ENCODE measurements at places on chromosomes 13 and 19.

DNA sequence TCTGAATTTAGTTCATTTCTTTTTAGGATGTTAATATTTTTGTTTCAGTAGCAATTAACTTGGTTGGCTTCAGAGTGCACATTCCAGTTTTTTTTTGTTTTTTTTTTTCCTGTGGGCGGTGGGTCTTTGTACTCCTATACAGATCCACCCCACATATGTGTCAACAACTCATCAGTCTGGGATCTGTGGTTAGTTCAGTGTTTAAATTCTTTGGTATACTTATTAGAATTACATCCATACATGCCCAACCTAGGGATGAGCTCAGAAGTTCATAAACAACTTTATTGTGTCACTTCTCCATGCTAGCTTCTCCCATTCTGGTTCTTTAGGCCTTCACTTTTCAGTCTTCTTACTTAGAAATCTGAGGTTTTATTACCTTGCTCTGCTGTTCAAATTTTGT lies 50.9 kb downstream of the PCCA start:
- DNase-seq, result no peak

- no peak for DNase-seq
Observed at GRCh38 chr13:111367340-111367739, 46.9 kb downstream of the TEX29 start.

- DNase-seq, result no peak
Observed at GRCh38 chr13:25490236-25490635, 118.5 kb downstream of the ATP8A2 start.

DNA sequence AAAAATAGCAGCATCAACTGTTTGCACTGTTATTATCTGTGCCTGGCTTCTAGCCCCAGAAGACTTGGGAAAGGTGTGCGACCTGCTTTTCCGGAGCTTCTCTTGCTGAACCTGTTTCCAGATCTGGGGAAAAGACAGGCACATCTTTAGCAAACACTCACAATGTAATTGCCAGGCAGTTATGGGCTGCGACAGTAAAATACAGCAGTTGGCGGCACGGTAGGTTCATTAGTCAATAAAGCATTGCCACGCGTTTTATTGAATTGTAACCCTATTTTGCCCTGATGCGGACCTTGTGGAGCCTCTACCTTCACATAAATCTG lies 223.7 kb upstream of the TSHZ3 start:
- no peak for DNase-seq

GRCh38 chr19:55348317-55349034 lies 6.0 kb downstream of the COX6B2 start:
- DNase-seq, result no peak

DNA sequence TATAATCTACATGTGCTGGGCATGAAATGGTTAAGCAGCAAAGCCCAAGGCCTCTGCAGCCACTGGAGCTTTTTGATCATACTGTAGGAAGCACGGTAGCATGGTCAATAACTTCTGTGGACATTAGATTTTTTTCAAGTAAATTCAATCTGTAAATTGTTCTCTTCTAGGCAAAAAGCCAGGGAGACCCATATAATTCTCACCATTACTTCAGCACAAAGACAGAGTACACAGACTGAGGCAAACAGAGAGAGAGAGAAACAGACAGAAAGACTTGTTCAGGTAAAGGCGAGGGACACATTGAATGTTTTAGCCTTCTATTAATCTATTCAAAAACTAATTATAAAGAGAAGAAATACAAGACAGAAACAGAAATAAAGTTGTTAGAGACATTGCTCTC lies 349.4 kb downstream of the RFC3 start:
- no peak for DNase-seq

DNA sequence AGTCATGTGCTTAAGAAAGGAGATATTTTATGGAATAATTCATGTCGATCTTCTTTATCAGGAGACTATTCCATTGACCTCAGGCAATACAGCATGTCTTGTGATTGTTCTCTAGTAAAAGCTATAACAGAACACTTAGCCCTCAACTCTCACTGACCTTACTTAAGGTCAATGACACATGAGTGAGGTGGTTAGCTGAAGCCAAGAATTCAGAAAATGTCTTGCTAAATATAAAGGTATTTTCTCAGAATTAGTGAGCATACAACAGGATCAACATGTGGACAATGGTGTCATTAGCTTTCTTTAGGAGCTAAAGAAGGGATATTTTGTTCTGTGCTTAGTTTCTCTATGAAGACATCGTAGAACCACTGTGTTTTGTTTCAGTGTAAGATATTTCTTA lies 1730.4 kb upstream of the SLC10A2 start:
- DNase-seq, result peak; percentile 58

- peak; percentile 62 for DNase-seq
Observed at GRCh38 chr13:32639502-32640105, 53.4 kb downstream of the PDS5B start.

DNA sequence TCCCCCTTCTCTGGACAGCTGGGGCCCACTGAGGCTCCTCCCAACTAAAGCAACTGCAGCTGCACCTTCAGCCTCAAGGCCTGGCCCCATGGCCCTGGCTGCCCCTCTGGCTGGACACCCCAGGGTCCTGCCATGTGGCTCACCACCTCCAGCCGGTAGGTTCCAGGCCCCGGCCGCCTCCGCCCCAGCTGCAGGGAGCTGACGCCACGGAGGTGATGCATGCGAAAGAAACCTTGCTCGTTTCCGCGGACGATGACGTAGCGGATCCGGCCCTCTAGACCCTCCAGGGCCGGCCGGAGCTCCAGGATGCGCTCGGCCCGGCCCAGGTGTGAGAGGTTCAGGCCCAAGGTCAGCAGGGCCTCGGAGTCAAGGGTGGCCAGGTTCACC lies 13.3 kb downstream of the CCL25 start:
- no peak for DNase-seq

DNA sequence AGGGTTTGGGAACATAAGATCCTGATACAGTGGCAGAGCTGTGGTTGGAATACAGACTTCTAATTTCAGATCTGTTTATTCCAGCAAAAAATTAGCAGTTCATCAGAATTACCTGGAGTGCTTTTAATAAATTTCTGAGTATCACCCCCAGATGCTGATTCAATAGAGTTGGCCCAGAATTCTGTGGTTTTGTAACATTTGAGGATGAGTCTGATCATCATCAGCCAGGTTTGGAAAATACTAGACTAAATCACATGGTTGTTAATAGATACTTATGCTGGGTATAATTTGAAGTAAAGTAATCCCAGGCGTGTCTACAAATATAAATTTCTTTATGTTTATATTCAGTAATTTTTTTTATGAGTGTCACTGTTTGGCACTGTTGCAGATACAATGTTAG lies 4.8 kb downstream of the USPL1 start:
- no peak for DNase-seq

DNA sequence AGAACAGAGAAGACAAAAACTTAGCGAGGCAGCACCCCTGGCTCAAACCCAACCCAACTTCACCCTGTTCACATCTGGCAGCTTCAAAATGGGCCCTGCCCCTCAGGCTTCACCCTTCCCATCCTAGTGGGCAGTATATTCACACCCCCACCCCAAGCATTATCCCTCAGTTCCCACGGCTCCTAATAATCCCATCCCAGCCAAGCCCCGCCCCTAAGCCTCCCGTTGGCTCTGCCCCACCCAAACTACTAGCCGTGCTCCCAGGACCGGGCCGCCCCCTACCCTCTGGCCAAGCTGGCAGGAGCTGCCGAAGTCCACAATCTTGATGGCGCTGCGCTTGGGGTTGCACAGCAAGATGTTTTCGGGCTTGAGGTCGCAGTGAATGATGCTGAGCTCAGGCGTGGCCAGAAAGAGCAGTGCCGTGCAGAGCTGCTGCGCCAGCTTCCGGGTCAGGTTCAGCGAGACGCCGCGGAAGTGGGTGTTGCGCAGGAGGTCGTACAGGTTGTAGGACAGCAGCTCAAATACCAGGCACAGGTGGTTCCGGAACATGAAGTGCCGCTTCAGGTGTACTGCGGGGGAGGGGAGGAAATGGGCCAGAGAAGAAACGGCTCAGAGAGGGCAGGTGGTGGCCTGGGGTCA lies 5.8 kb downstream of the DYRK1B start:
- no peak for DNase-seq

- no peak for DNase-seq
Observed at GRCh38 chr13:97798171-97798821, 155.2 kb upstream of the IPO5 start.

- DNase-seq, result no peak
Observed at GRCh38 chr13:86731987-86732386, 932.8 kb upstream of the SLITRK6 start.

DNA sequence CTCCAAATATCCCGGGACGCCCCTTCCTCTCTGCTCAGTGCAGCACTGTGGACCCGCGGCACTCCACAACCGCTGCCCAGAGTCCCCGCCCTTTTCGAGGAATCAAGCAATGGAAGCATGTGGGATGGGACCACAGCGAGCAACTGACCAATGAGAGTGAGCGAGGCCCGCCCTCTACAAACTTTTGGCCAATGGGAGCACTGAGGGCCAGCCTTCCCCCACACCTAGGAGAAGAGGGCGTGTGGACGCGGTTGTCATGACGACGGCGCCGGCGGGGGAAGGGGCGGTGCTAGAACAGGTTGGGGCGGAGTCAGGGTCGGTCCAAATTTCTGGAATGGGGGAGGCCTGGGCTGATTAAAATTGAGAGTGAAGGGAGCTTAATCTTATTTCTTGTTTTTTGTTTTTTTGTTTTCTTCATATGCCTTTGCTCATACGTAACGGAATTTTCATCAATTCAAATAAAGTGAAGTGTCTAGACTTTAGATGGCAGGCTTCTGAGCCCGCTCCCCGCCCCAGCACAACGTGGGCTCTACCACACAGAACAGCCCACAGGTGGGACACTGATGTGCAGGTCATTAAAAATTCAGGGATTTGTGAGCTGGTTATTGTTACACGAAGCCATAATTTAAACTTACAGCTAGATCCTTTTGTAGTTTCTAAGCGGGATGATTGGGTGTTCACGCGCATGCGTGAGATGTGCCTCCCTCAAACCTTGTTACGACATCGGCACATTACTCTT lies at the start of gene DNAAF3:
DNAAF3 (minus strand) TSS at position 84 of the 739 bp plus-strand sequence. CDS start 200 bp downstream, outside the sequence.
- DNase-seq, result peak; percentile 97

GRCh38 chr13:52155177-52155576 lies 4.2 kb downstream of the NEK3 start:
- DNase-seq, result no peak

DNA sequence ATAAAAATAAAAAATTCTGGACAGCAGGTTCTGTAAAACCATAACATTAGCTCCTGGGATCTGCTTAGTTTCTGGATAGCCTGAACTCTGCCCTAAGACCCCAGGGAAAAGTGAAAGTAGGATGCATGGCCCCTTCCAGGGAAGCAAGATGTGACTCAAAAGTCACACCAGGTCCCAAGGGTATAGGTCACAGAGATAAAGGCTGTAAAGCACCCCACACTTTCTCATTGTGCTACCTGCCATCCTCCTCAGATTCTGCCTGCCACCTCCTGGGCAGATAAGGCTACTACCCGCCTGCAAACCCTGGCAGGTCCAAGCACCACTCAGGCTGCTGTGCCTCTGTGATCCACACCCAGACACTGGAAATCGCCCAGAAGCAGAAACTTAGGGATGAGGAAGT lies 20.6 kb downstream of the FFAR2 start:
- peak; percentile 9 for DNase-seq

DNA sequence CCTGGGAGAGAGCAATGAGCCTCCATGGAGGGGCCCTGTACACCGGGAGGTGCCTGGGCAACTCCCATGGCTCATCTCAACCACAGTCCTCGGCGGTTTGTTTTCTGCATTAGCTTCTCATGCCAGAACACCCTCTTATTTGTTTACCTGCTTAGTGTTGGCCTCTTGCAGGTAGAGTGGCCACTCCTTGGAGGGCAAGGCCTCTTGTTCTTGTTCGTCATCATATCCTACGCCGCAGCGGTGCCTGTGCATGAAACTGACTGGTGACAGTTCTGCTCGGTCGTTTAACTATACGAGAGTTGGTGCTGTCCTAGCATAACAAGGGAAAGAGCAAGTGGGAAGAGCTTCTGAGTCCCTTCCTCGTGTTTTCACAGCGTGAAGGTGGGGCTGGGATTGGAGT lies 40.5 kb upstream of the RNF113B start:
- DNase-seq, result no peak

GRCh38 chr13:104491916-104492315 lies 1425.7 kb upstream of the SLC10A2 start:
- DNase-seq, result no peak

DNA sequence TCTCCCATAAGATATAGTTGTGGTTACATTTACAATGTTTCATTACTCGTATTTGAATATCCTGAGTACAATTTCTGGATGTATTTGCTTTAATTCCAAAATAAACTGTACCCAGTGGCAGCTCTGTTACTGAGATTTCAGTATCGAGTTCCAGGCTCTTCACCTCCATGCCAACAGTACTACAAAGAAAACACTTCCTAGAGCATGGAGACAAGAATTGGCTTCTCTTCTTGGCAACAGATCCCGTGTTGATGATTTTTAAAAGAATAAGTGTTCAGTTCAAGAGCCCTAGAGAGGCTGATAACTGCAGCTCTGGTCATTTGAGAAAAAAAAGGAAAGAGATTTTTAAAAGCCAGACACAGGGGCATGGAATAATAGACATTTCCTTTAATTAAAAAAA lies 302.8 kb downstream of the EFNB2 start:
- no peak for DNase-seq

GRCh38 chr19:2126879-2127518 lies 24.4 kb downstream of the AP3D1 start:
- DNase-seq, result no peak

GRCh38 chr13:78610381-78610883 lies 7.1 kb upstream of the POU4F1 start:
- no peak for DNase-seq

DNA sequence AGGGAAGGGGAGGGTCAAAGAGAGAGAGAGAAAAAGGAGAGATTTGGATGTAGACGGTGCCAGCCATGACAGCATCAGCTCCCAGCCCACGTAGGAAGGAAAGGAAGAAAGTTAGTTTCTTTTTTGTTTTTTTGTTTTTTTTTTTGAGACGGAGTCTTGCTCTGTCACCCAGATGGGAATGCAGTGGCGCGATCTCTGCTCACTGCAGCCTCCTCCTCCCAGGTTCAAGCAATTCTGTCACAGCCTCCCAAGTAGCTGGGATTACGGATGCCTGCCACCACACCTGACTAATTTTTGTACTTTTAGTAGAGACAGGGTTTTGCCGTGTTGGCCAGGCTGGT lies 27.6 kb downstream of the ELL start:
- no peak for DNase-seq

DNA sequence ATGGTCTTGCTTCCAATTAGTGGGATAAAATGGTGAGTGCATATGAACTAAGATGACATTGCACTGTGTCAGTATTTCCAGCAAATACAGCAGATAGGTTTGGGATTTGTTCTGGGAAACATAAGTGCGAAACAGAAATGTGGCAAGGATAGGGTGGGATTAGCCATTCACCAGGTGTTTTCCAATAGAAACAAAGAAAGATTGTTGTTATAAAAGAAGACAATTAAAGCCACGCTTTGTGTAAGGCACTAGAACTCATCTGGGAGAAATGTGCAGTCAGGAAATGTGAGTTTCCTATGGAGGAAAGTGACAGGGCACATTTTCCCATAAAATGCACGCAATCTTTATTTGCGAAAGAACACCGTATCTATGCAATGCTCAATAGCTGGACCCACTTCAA lies 1547.8 kb downstream of the EFNB2 start:
- DNase-seq, result no peak

All from LHCN-M2 (cell line).